Urinary bladder (tissue), 4 donors: ENCODE measurements at places on chromosomes 11 and 22. TPM values are rescaled to one million over a fixed set of nuclear protein-coding genes. Genes with fewer than 3 reads are reported as not detected.

KRTAP5-11 gene
- not detected for total RNA-seq

FJX1 gene
- total RNA-seq, result 8.7 TPM

MFNG gene
- 6.7 TPM for total RNA-seq

ATP5MG gene
- 70.1 TPM for total RNA-seq

MUC6 gene
- not detected for total RNA-seq

LRP4 gene
- 8.1 TPM for total RNA-seq

MYEOV gene
- not detected for total RNA-seq

RPLP2 gene
- total RNA-seq, result 189 TPM

C11orf52 gene
- total RNA-seq, result 2.7 TPM

HTR3A gene
- 0.58 TPM for total RNA-seq

PHLDA2 gene
- total RNA-seq, result 1.1 TPM

WBP2NL gene
- 5.2 TPM for total RNA-seq

INS gene
- not detected for total RNA-seq

RGL4 gene
- total RNA-seq, result not detected

DNAJB7 gene
- not detected for total RNA-seq

PSMC3 gene
- total RNA-seq, result 60.1 TPM

GPHA2 gene
- total RNA-seq, result not detected

ROBO4 gene
- 19.7 TPM for total RNA-seq

HDHD5 gene
- 13.2 TPM for total RNA-seq

SLC25A22 gene
- 7.5 TPM for total RNA-seq

ELFN2 gene
- total RNA-seq, result 0.21 TPM
